ENCODE measurements at places on chromosomes 2 and 18.

GRCh38 chr2:148978706-148979105 lies 59.8 kb upstream of the LYPD6B start:
- DNase-seq, result no peak

DNA sequence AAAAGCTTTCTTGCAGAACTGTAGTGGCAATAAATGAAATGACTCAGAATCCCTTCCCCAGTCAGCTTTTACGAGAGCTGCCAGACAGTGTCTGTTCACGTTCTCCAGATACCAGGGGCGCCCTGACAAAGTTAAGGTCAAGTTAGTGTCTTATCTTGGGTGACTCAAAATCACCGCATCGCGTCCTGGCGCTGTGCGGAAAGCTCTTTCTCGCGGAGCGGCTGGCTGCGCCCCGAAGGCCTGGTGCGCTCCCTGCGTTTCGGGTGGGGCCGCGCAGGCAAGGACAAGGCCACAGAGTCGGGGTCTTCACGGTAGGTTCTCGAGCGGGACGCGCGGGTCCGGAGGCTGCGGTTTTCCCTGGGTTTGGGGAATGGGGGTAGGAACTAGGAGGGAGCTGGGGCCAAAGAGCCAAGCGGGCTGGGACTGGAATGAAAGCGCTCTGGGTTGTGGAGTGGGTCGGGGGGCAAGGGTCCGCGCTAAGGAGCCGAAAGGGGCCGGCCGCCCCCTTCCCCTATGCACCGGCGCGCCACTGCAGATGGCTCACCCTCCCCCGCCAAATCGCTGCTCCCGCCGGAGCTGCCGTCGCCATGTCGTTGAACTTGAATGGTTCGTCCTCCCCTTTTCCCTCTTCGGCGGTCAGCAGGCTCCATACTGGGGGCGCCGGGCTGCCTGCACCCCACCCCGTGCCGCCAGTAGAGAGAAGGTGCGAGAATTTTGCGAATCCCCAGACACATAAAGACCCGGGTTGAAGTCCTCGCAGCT lies 2.6 kb upstream of the HOXD11 start:
- DNase-seq, result no peak

- no peak for DNase-seq
Observed at GRCh38 chr18:36812678-36813077, 16.1 kb downstream of the TPGS2 start.

DNA sequence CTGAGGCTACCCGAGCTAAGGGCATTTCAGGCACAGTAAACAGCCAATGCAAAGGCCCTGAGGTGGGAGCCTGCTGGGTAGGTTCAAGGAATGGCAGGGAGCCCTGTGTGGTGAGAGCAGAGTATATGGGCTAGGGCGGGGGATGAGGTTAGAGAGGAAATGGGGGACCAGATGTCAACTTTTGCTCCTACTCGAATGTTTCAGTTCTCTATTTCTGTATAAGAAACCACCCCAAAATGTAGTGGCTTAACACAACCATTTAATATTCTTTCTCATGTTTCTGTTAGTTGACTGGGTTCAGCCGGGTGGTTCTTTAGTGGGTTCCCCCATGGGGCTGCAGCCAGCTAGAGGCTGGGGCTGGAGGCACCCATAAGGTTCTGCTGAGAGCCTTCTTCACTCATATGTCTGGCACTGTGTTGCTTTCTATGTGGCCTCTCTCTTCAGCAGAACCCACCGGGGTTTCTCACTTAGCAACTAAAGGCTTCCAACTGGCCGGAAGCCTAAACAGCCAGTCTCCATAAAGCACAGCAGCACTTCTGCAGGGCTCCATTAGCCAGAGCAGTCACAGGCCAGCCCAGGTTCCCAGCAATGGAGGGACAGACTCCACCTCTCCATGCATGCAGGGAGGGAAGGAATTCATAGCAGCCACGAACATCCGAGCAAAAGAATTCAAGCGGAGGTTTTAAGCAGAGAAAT lies 5.6 kb upstream of the ATOH8 start:
- no peak for DNase-seq

DNA sequence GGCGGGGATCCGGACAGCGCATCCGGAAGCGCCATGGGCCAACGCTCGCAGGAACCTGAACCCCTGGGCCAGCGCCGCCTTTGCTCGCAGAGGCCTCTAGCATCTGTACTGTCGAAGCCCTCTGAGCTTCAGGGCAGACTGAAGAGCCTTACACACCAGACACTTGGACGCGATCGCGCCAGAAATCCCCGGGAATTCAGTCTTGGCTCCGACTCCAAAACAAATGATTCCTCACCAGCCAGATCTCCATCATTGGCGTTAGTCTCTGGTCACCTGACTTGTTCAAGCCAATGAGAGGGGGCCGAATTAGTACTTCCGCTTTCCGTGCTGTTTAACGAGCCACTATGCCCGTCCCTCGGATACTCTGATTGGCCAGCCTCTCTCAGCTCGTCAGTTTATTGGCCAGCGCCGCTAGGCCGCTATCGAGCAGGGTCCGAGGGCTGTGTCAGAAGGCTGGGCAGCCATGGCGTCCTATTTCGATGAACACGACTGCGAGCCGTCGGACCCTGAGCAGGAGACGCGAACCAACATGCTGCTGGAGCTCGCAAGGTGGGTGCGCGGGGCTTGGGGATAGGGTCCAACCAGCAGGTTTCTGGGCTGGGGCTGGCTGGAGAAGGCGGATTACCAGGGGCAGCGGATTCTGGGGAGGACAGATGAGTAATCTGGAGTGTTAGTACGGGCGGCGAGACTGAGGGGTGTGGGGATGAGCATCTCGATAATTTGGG lies at the start of gene RNF181:
Gene RNF181, plus strand, starts transcription at position 445 of the 725 bp plus-strand sequence. Its CDS starts 19 bp downstream, at position 464.
- DNase-seq, result peak; percentile 98

GRCh38 chr2:231617059-231617926 lies 24.6 kb downstream of the TEX44 start:
- no peak for DNase-seq

DNA sequence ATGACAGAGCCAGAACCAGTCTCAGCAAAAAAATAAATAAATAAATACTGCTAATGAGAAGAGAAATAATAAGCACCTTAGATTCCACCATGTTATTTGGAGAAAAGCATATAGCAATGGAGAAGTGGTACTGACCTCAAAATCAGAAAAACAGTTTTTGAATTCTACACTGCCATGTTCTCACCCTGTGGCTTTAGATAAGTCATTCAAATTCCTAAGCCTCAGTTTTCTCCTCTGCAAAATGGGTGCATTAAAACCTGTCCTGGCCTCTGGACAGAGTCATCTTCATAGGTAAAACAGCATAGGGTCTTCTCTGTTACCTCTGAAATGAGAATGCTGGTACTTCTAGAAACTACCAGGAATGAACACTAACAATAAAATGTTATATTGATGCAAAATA lies 62.2 kb upstream of the RMP24 start:
- DNase-seq, result no peak

DNA sequence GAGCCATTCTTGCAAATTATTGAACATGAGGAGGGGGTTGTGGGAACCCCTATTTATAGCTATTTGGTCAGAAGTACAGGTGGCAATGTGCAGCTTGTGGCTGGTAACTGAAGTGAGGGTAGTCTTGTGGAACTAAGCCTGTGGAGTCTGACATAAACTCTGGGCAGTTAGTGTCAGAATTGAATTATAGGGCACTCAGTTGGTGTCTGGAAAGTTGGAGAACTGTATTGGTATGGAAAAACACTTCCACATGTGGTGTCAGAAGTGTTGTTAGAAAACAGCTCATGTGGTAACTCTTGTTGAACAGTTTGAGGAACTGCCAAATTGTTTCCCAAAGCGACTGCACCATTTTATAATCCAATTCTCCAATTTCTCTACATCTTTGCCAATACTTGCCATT lies 7.5 kb downstream of the RALBP1 start:
- DNase-seq, result no peak

GRCh38 chr2:166361351-166362153 lies 14.2 kb downstream of the SCN9A start:
- DNase-seq, result peak; percentile 21

- DNase-seq, result no peak
Observed at GRCh38 chr2:151297882-151298281, 8.4 kb upstream of the NMI start.

DNA sequence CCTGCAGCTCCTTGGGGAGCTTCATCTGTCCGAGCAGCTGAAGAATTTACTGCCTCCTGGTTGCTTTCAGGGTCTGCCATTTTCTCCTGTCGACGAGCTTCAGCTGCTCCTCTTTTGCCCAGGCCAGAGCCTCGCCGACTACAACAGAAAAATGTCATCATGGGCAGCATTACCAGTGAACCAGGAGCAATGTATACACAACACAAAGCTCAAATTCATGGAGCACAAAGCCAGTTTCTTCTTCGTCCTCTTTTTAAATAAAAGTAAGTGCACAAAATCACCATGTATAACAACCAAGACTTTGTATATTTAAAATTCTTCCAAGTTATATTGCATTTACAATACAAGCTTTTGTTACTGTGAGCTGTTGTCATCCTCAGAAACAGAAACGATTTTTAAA lies 85.0 kb downstream of the TRIP12 start:
- no peak for DNase-seq

- DNase-seq, result no peak
Observed at GRCh38 chr2:11024259-11024645, 112.5 kb downstream of the KCNF1 start.

GRCh38 chr18:58624011-58624410 lies 4.9 kb downstream of the ALPK2 start:
- no peak for DNase-seq

DNA sequence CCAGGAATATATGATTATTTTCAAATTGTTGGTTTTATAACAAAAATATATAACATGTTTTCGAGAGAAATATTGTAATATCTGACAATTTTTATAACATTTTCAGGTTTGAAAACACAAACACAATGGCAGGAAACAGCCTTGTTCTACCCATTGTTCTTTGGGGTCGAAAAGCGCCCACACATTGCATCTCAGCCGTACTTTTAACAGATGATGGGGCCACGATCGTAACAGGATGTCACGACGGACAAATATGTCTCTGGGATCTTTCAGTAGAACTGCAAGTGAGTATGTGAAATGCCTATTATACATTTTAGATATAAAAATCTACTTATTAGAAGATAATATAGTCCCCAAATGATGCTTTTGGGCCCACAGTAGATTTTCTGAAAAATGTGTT lies 21.2 kb downstream of the WDR7 start:
- DNase-seq, result no peak

- DNase-seq, result no peak
Observed at GRCh38 chr2:5077479-5078089, 614.6 kb upstream of the SOX11 start.

DNA sequence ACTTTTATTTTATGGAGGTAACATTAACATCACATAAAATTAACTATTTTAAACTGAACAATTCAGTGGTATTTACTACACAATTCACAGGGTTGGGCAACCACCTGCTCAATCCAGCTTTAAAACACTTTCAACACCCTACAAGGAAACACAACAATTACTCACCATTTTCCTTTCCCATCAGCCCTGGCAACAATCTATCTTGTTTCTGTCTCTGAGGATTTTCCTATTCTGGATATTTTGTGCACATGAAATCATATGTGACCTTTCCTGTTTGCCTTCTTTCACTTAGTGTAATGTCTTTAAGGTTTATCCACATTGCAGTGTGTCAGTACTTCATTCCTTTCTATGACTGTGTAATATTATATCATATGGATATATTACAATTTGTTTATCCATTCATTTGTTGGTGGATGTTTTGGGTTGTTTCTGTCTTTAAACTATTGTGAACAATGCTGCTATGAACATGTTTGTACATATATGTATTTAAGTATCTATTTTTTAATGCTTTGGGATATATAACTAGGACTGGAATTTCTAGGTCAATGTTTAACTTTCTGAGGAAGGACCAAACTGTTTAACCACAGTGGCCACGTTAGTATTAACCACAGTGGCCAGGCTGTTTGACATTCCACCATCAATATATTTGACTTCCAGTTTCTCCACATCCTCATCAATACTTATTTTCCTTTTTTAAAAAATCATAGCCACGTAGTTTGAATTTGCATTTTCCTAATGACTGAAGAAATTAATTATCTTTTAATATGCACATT lies 72.4 kb upstream of the KIF5C start:
- no peak for DNase-seq

- DNase-seq, result no peak
Observed at GRCh38 chr18:54647176-54647575, 56.1 kb downstream of the DYNAP start.

- DNase-seq, result no peak
Observed at GRCh38 chr2:67479261-67479660, 82.1 kb downstream of the ETAA1 start.

Measured in NCI-H345 (cell line).